ENCODE measurements at places on chromosomes 13 and 19.

- peak; percentile 32 for DNase-seq
Observed at GRCh38 chr13:20160306-20161274, at the start of gene GJA3. GJA3 (minus strand) TSS chr13:20161052; CDS start chr13:20143288, 17,764 bp downstream.

DNA sequence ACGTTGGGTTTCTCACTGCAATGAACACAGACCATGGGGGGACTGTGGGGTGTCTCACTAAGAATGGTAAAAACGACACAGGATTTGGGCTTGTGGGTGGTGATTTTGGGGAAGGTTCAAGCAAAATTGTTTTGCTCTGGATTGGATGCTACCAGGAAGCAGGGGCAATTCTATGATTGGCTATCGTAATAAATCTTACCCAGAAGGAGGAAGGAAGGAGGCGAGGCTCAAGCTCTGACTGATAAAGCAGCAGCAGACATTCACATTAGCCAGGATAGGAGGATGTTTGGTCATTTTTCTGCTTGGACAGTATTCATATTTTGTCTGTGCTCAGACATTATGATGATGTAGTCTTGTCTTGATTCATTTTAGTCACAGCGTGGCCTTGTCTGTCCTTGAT, 1.5 kb downstream of the ZNF576 start:
- DNase-seq: no peak

DNA sequence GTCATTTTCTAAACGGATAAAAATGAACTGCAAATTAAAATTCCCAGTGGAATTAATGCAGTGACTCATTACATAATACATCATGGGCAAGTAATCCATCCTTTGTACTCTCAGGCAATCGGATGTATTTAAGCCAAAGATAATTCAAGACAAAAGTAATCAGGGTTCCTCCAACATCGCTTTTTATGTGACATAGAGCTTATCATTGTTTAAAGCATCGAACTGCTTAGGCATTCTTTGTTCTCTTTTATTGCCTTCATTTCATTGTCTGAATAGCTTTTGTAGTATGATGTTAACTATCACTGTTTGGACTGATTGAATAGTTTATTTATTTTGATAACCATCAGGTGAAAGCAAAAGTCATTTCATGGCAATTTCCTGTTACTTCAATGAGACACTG, 209.4 kb downstream of the ITGBL1 start:
- DNase-seq: no peak

DNA sequence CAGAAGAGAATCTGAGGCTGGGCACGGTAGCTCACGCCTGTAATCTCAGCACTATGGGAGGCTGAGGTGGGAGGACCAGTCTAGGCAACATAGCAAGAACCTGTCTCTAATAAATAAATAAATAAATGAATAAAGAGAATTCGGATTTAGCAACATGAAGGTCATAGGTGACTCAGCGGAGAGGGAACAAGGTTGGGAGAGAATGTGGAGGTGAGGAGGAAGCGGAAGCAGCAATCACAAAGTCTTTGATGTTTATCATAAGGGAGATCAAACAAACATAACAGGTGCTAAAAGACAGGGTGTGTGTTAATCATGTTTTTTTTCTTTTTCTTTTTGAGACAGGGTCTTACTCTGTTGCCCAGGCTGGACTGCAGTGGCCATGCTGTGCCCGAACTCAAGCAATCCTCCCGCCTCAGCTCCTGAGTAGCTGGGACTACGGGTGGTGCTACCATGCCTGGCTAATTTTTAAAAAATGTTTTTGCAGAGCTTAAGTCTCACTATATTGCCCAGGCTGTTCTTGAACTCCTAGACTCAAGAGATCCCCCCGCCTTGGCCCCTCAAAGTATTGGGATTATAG, 16.3 kb downstream of the PBX4 start:
- DNase-seq: no peak

GRCh38 chr19:13104848-13105711, 2.4 kb upstream of the LYL1 start:
- no peak for DNase-seq

DNA sequence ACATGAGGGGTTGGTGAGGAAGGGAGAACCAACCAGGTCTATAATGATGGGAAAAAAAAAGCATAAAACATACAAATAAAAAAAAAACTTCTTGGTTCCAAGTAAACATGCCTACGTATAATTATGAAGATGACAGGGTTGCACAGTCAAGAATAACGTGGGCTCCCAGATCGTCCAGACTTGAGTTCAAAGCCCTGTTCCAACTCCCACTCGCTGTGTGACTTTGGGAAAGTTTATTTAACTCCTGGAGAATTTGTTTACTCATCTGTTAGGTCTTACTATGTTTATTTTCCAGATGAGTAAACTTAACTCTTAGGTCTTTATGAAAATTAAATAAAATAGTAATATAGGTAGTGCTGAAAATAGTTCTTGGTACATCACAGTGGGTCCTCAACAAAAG, 13.8 kb downstream of the STARD13 start:
- no peak for DNase-seq

DNA sequence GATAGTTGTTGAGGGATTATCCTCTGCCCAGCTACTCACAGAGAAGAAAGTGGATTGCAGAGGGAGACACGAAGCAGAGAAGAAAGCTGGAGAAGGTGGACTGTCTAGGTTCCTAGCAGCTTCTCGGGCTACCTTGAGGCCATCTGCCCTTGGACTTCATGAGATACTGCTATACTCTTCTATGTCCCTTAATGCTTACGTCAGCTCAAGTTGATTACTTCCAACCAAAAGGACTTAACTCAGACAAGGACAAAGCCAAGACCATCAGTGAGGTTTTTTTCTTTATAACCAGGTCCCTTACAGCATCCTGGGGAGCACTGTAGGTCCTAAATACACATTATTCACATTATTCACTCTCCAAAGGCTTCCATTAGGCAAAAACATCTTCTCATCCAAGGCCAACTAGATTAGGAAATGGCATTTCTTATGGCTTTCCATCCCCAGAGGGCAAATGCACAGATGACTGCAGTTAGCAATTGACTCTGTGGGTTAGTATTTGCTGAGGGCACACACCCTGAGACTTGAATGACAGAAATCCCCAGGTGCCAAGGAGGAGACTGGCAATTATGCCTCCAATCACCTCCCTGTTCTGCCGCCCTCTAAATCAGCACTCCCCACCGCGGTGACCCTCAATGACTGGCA, 4.1 kb upstream of the UBE2L5 start:
- DNase-seq: no peak

DNA sequence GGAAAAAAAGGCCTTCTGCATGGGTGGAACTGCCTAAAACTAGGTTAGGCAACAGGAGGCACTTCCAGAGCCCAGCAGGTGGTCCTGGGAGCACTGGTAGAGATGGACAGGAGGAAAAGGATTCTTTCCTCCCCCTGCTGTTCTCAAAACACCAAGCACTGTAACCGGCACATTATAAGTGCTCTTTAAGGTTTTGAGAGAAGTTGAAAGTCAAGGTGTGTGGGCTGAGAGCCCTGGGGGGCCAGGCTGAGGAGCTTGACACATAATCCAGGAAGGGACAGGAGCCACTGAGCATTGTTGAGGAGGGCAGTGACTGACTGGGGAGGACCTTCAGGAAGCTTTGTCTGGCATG, 32.3 kb downstream of the SPATA13 start:
- DNase-seq: no peak

DNA sequence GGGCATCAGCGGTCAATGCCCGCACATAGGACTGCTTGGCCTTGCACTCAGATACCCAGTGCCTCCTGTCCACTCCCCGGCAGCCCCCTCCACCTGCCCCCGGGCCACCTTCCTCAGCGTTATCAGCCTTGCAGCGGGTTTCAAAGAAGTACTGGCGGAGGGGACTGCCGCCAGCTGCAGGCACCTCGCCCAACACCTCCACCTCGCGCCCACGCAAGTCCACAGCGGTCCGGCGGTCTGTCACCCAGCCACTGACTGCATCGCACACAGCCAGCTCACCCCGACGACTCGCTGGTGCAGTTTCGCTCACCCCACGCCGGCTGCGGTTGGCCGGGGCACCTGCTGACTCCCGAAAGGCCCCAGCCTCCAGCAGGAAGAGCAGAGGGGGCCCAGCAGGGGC, 3.2 kb downstream of the NTF4 start:
- no peak for DNase-seq

DNA sequence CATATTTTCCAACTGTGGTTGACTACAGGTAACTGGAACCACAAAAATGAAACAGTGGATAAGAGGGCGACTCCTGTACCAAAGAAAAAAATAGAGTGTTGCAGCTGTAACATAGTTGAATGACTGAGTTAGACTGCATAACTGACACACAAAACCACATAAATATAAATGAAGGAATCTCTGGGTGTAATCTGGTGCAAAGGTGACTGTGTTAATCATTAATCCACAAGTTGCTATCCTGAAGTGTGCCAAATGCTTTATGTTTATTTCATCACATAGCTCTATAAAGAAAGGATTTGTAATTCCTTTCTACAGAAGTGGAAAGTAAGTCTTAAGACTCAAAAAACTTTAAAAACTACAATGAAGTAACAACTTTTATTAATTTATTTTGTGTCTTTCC, 6.0 kb upstream of the GJB2 start:
- no peak for DNase-seq

- DNase-seq: no peak
Observed at GRCh38 chr19:4295972-4296771, 6.0 kb downstream of the TMIGD2 start.

DNA sequence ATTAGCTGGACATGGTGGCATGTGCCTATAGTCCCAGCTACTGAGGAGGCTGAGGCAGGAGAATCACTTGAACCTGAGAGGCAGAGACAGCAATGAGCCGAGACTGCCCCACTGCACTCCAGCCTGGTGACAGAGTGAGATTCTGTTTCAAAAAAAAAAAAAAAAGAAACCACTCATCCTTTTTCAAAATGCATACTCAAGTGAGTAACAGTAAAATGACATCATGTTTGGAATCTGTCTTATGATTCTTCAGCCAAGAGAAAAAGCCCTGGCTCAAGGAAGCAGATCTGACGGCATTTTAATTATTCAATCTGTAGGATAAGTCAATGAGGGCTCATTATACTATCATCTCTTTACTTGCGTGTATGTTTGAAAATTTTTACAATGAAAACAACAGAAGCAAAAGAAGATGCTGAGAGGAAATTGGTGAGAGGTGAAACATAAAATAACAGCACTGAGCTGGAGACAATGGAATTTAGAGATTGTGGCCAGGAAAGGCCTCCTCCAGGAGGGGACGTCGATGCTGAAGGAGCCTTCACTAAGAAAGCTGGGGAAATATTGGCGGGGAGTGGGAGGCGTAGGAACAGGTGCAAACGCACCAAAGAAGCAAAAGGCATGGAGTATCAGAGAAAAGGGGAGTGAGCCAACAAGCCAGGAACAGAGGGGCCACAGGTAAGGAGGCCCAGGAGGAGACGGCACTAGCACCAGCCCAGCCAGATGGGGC, 12.9 kb upstream of the CCNE1 start:
- no peak for DNase-seq

DNA sequence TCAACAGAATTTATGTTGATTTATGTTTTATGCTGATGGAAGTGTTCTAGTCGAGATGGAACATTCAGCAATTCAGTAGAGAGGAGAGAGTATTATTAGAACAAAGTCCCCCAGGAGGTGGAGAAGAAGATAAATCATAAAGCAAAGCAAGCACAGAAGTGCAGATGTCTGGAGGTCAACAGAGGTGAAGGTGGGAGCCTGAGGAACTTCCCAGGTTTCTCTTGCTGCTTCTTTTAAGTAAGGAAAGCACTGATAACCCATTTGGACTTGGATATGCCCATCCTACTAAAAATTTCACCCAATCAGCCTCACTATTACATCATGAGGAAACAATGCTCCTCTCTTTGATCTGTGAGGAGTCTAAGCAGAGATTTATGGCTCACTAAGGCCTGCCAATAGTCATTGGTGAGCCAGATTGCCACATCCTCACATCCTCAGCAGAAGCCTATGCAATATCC, 98.8 kb downstream of the EPSTI1 start:
- no peak for DNase-seq

DNA sequence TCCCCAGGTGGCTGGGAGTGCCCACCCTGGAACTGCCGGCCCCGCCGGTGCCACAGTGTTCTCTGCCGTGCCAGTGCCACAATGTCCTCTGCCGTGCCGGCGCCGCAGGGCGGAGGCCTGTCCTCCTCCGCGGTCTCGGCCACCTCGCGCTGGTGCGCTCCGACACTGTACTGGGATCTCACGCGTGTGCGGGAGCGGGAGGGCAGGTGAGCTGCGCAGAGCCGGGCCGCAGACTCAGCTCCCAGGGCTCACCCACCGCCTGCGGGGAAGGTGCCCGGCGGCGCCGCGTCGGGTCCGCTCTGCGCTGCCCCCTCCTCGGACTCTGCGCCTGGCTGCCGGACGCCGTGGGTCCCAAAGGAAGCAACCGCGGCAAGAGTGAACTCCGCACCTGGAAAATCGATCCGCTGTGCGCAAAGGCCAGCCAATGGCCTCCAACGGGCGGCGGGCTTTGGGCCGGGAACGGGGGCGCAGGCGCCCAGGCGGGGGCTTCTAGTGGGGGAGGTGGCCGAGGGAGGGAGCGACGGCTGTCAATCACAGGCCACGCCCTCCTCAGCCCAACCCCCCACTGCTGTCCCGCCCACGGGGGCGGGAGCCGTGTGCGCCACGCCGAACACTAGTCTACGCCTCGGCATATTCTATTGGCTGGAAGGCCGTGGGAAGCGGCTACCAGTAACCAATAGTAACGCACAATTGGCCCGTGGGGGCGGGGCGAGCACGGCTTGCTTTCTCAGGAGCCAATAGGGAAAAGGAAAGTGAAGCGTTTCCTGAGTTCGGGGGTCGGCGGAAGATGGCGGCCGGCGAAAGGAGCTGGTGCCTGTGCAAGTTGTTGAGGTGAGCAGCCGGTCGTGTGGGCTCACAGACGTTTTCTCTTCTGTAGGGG, at the start of gene ALG11:
ALG11 (plus strand) TSS at position 767 of the 880 bp plus-strand sequence; CDS start at position 788, 21 bp downstream.
- DNase-seq: peak; percentile 99

DNA sequence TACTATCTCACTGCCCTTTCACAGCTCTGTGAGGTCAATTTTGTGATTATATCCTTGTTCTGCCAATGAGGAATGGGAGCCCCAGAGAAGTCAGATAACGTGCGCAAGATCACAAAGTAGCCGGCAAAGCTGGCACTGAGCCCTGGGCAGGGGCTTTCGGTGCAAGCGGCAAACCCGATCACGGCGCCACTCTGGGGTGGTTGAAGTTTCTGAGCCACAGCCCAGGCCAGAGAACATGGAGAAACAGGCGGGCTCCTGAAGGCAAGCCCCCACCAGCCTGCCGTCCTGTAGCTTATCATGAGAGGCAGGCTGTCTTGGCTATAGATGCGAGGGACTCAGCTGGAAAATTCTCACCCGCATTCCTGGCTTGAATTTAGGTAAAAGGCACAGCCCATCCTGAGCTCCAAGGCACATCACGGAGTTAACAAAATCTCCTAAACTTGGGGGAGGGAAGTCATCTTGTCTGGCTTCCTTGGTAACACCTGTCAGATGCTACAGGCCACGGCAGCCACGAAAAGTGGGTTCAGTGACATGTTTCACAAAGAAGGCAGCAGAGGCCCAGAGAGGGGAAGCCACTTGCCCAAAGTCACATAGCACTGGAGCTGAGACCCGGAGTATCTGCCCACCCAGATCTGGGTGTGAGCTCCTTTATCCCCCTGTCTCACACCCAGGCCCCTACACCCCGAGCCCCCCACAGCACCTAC, 12.5 kb downstream of the TNNT1 start:
- DNase-seq: no peak

GRCh38 chr19:31317093-31317492, 32.1 kb downstream of the TSHZ3 start:
- DNase-seq: no peak

GRCh38 chr13:100637380-100637779, 37.2 kb downstream of the TMTC4 start:
- no peak for DNase-seq

GRCh38 chr19:47123406-47123805, 7.2 kb upstream of the SAE1 start:
- no peak for DNase-seq
